ENCODE measurements at places on chromosomes 2 and 18.

DNA sequence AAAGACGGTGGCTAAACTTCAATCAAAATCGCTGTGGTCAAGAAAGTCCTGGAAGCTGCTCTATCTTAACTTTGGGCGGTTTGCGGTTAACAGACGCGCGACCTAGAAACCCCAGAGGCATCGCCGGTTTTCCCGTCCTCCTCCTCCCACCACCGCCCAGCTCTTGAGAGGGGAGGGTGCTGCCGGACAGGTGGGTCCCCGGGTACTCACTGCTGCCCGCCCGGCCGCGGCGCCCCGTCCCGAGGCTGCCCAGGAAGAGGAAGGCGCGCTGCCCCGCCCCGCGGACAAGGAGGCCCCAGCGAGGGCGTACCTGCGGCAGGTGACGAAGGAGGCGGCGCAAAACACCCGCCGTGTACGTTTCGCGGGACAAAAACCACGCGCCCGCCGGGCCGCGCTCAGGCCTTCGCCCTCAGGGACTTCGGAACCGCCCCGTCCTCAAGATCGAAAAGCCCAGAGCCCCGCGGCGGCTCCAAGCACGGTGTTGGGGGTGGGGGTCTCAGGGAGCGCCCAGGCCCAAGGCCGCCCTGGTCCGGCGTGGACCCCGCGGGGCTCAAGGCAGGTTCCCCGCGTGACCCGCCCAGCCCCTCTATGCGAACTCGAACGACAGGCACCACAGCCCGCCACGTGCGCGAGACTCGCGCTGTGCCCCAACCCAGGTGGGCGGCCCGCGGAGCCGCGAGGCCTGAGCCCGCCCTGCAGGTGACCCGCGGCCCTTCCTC, at the start of gene SH3YL1:
Gene SH3YL1 (minus strand): TSS at position 259 of the 719 bp plus-strand sequence. CDS start 48 bp downstream, at position 211.
- no peak for DNase-seq

DNA sequence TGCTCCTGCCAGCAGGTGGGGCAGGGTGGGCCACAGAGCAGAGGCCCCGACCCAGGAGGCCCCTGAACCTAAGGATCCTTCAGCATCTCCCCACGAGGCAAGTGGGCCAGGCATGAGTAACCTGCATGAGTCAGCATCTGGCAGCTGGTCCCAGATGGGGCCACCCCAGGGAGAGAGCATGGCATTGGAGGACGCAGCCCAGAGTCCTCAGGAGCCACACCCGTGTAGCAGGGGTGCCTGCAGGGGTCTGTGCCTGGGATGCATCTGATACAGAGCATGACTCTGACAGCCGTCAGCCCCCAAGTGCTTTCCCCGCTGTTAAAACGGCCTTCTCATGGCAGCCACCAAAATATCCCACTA, 185.6 kb upstream of the SALL3 start:
- no peak for DNase-seq

DNA sequence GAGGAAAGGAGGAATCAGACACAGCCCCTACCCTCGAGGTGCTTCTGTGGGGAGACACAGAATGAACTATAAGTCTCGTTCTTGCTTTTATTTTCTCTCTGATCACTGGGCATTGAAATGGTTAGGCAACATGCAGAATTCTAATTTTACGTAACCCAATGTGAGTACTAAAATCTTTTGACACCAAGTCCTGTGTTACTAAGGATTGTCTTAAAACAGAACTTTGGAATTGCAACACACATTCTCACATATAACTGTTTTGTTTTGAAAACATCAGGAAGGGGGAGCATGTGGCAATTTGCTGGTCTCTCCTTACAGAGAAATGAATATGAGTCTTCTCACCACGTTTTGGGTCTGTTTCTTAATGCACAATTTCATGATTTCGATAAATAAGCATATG, 23.6 kb upstream of the SULT1C4 start:
- no peak for DNase-seq

DNA sequence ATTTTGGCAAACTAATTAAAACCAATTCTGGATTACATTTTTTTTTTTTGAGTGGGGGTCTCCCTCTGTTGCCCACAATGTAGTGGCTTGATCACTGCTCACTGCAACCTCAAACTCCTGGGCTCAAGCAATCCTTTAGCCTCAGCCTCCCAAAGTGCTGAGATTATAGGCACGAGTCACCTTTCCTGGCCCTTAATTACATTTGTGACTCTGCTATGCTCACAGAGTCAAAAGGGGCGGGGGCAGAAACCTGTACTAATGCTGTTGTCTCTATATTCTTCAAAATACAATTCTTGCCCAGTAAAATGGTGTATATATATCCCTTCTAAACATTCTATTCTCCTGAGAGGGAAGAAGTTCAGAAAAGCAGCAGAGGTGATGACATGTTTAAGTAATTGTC, 23.2 kb downstream of the PRKD3 start:
- DNase-seq, result no peak

DNA sequence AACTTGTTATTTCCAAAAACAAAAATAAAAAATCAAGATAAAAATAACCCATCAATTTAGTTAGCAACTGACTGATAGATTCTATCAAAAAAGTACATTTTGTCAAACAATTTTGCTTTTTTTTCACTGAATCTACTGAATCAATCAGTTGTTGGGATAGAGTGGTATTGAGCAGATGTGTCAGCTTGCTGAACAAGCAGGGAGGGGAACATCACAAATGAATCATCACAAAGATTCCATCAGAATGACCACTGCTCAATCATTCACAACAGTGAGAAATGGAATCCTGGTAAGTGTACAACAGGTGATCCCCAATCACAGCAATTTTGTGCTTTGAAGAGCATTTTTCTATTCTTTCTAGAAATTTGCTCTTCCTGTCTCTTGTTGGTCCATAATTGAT, 12.3 kb upstream of the SLC14A2 start:
- DNase-seq, result no peak

- DNase-seq, result no peak
Measured at GRCh38 chr2:188870289-188870688, 103.9 kb upstream of the COL3A1 start.

- DNase-seq, result no peak
Measured at GRCh38 chr2:195472501-195473234, 184.4 kb upstream of the SLC39A10 start.

- DNase-seq, result no peak
Measured at GRCh38 chr2:195520671-195521155, 136.3 kb upstream of the SLC39A10 start.

- DNase-seq, result no peak
Measured at GRCh38 chr2:213751446-213751845, 467.2 kb downstream of the SPAG16 start.

DNA sequence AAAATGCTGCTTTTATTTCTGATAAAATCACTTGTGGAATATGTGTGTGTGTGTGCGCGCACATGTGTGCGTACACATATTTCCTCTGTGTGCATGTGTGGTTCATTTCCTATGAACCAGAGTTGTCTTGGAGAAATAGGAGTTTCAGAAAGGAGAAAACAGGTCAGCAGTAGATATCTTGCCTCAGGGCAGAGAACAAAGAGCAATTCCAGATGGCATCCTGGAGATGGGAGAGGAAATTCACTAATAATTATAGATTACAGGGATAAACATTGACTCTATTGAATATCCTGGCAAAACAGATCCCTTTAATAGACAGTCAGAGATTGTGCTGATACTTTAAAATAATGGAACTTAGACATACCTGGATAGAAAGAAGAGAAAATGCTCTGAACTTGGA, 298.0 kb downstream of the TRIB2 start:
- DNase-seq, result no peak

DNA sequence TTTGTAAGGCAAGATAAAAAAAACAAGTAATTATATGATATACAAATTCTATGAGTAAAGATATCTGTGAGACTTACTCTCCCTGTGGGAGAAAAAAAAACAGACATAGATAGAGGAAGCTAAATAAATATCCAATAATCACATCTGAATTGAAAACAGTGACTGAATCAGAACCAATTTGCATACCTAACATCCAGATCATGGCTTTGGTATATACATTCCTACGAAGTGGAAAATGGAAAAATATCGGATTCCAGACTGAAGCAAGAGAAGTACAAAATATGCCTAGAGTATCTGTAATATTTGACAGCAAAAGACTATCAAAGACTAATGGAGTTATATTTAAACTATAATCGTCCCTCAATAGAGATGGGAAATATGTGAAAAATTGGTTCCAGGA, 1108.1 kb upstream of the CHAC2 start:
- DNase-seq, result no peak

GRCh38 chr2:209431701-209432100, 7.9 kb downstream of the MAP2 start:
- no peak for DNase-seq

- DNase-seq, result no peak
Measured at GRCh38 chr2:177573120-177573519, 180.5 kb downstream of the AGPS start.

GRCh38 chr2:25358836-25359235, 17.1 kb upstream of the DNMT3A start:
- DNase-seq, result no peak

DNA sequence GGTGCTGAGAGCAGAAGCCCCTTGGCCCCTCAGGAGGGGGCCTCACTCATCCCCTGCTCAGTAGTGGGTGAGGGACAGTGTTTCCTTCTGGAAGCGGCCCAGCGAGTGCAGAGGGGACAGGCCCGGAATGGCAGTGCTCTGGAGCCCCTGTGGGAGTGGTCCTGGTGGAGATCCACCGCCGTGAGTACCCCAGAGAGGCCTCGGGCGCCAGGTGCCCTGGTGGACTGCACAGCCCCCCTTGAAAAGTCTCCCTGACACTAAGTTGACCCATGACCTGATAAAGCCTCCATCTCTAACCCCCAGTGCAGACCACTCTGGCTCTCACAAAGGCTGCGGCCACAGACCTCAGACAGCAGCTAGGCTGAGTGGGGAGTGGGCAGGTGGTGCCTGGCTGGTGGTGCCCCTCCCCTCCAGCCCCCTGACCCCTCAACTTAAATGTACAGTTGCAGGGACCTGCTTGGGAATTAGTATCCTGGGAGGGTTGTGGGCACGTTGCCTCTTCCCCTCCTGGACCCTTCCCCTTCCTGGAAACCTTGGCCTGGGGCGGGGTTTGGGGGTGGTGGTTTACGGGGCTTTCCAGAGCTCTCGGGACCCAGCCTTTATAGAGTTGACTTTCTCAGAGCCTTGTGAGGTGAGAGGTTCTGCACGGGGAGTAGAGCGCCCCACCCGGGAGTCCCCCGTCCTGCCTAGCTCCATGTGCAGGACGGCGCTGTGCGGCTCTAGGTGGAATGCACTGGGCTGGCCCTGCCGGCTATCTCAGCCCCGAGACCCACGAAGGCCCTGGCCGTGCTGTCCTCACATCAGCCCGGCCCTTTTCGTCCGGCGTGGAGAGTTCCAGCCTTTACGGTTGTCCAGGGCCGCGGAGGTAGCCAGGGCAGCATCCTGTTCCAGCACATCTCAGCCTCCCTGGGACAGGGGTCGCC, 62.7 kb downstream of the RTP5 start:
- no peak for DNase-seq

- no peak for DNase-seq
Measured at GRCh38 chr2:136718273-136718672, 47.1 kb upstream of the THSD7B start.

DNA sequence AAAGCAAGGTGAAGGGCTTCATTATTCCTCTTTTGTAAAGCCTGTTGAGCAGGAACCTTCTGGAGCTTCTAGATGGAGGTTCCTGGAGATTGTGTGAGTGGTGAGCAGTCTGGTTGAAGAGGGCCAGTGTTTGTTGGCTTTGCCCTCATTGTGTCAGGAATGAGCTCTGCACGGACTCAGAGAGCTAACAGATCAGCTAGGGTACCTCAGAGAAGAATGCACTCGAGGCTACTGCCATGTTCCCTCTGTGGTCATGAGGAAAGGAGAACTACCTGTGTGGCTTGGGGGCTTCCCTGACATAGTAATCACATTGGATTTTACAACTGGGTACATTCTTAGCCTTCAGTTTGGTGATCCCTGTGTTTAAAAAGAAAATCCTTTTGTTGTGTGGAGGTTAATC, 46.6 kb downstream of the SPTBN1 start:
- no peak for DNase-seq

DNA sequence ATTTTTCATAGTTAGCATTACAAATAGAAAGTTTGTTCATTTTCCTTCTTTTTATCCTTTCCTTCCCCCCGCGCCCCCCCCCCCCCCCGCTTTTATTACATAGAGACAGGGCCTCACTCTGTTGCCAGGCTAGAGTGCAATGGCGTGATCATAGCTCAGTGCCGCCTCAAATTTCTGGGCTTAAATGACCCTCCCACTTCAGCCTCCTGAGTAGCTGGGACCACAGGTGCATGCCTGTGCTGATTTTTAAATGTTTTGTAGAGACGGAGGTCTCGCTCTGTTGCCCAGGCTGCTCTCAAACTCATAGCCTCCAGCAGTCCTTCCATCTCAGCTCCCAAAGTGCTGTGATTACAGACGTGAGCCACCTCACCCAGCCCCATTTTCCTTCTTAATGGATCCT, 91.2 kb upstream of the ALPP start:
- DNase-seq, result no peak

GRCh38 chr2:160380611-160381010, 113.0 kb downstream of the RBMS1 start:
- no peak for DNase-seq

DNA sequence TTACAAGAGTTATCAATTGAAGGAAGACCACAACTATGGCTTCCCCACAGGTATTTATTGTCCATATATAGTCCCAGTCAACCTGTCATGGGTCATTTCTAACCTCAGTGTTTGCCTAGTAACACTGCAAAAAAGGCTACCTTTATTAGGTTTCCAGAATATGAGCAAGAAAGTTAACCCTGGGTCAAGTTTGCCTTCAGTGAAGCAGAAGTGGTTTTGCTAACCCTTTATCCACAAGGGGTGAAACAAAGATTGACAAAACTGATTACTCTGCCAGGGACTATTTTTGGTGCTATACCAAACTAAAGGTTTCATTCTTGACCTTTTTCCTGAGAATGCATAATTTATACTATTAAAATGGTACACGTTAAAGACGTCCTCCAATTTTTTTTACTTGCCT, 28.8 kb downstream of the SP100 start:
- no peak for DNase-seq

- no peak for DNase-seq
Measured at GRCh38 chr2:191443446-191443845, 198.2 kb downstream of the MYO1B start.

- no peak for DNase-seq
Measured at GRCh38 chr2:106334802-106335201, 133.4 kb downstream of the RGPD3 start.

DNA sequence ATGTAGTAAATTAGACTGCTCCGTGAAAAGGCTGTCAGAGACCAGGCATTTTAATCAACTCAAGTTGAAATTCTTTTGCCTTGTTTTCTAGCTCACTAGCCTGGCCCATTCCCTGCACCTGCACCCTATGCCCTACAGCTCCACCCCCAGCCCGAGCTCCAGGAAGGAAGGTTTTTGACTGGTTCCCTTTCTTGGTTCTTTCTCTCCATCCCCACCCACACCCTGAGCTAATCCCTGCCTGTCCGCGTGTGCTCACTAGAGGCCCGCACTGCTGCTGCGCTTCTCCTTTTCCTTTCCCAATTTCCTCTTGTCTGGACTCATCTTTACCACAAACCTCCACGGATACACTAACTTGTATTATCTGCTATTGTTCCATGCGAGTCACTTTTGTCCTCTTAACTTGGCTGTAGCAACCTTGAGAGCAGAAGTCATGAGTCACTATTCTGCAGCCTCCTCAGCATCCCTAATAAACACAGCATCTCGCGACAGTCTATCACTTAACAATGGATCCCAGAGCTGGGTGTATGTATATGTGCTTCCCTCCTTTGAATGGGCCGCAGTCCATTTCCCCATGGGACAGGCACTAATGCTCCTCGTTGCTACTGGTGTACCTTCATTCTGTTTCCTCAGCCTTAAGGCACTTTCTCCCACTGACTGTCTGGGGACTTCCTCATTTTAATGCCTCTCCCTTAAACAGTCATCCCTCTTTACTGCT, 36.5 kb downstream of the COLEC12 start:
- DNase-seq, result no peak

GRCh38 chr2:20537423-20538307, 90.8 kb downstream of the RHOB start:
- no peak for DNase-seq
